Activated CD4-positive, alpha-beta T cell treated with anti-CD3 and anti-CD28 coated beads, Interleukin-2, amount 50 U/mL, for 24 hours (primary cell): ENCODE measurements at places on chromosomes 3 and 15.

- DNase-seq: no peak
These were observed 45.7 kb downstream of the B3GNT5 start for GRCh38 chr3:183298701-183299153.

- no peak for DNase-seq
These were observed 27.1 kb upstream of the LAMP3 start for GRCh38 chr3:183189641-183190040.

DNA sequence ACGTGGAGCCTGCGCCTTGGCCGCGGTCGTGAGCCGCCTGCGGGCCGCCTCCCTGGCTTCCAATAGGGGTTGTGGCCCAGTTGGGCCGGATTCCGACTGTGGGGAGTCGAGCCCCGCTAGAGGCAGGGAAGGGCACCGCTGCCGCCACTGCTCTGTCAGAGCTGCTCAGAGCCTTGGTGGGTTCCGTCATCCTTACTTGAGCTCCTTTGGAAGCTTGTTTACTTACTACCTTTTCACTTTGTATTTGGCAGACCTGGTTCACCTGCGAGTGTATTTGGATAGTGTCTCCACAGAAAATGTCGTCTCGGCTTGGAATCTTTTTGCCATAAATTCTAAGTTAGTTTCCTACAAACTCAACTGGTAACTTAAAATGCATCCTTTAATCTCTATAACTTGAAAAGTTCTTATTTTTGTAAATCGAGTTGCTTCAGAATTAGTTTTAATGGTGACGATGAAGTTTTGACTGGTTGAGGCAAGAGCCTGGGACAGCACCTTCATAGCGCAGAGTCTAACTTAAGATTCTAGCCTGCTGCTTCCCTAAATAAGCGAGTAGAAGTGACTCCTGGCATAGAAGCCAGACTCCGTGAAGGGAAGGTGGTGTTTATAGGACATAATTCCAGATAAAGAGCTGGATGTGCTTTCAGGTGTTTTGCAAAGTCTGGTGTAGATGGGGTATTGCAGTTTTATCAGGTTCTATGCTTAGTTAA, 800 bp downstream of the DAG1 start:
- peak; percentile 28 for DNase-seq

GRCh38 chr3:193819117-193820010, 226.4 kb downstream of the OPA1 start:
- no peak for DNase-seq

DNA sequence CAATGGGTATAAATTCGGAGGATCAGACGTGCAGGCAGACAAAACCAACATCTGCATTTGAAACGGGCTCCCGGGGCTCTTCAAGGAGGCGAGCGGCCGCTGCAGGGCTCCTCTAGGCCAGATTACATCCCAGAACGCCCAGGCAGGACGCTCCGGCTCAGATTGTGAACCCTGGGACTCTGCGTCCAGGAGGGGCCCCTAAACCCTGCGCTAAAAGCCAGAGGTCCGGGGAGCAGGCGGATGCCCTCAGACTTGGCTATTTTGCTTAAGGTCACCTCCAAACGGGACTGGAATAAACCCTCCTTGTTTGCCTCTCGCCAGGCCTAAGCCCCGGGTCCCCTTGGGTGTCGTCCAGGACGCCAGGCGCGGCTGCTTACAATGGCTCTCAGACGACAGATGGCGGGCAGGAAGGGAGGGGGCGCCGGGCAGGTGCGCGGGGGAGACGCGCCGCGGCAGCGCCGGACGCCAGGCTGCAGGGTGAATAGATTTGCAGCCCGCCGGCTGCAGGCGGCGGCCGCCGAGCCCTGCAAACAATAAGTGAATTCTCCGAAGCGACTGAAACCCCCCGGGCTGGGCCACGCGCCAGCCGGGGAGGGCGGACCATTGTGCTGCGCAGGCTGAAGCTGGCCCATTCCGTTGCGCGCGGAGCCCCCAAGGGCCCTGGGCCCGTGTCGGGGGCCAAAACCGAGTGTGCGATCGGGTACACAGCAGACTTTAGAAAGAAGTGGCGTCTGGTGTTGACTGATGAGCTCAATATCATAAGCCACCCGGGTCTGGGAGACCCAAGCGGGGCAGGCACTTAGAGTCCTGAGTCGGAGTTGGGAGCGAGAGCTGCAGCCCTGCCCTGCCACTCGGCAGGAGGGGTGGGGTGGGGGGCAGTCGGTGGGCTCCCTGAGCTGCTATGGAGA, 32.3 kb upstream of the AMOTL2 start:
- DNase-seq: no peak

DNA sequence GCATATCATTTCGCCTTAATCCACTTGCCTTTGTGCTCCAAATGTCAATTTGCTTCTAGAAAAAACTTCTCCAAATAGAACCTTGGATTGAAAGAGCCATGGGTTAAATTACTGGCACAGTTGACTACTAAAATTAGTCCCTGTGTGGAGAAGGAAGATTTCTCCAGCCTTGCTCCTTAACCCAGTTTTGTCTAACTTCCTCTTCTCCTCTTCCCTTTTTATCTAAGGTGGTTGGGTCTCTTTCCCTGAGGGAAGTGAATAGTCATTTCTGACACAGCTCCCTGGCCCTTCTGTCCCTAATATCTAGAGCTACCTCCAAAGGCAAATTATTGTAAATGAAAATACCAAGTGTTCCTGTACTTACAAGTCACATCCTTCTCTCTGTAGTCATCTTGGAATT, 527.9 kb upstream of the TBL1XR1 start:
- DNase-seq: no peak

DNA sequence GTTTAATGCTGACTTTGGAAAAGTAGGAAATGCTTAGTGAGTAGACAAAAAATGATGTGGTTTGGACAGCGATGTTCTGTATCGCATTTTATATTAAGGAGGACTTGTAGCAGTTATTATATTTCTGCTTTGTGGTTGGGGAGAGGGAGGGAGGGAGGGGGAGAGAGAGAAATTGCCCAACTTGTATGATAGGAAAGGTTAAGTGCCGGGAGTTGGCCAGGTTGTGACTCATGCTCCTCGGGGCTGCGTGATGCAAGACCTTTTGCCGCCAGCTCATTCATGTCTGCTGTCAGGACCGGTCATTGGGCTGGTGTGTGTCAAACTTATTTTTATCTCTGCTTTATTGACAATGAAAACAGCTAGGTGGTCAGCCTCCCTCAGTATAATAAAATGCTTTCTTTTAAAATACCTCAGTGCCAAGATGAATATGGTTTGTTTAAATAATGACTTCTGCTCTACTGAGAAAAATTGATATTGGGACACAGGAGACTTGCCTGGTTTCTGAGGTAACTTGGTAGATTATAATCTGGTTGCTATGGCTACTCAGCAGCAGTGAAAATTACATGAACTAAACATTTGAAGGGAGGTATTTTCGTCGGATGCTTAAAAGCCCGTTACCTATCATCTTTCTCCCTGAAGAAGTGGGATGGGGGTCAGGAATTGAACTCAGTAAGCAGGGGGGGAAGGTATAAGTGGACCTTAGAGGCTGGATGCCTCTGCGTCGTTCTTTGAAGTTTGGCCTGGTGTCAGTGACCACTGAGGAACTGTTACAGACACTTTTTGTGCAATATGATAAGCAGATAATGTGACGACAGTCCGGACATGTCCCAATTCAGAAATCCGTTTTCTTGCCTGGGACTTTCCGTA, 90.7 kb downstream of the FNDC3B start:
- DNase-seq: peak; percentile 29

DNA sequence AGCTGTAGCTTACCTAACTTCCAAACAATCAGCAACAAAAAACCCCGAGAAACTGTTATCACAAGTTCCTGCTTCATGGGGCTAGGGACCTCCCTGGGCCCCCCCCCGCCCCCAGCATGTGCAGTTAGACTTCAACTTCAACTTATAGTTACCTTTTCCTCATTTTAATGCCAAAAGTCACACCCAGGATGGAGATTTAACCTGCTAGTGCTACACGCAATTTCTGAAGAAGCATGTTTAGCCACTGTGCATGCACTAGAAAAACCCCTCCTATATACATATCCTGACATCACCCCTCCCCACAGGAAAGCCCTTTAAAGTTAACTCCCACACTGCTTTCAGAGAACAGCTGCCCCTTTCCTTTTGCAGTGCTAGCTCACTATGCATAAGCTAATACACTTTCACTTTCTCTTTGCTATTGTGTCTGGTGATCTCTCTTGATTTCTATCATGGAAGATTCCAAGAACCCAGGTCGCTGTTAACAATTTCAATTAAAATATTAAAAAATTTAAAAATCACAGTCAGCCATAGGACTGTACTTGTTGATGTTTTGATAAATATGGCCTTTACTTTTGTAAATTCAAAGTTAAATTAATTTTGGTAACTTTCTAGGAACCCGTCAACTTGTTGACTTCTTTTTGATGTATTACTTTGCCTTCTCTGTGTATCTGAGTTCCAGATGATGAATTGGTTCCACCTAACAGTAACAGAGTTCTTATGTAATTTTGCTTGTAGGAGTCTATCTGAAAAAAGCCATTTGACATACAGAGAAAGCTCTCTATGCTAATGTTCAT, 75.2 kb upstream of the ACAD9 start:
- peak; percentile 80 for DNase-seq

GRCh38 chr3:37543666-37544065, 318.0 kb upstream of the CTDSPL start:
- DNase-seq: no peak

GRCh38 chr15:58125333-58125732, 12.8 kb upstream of the AQP9 start:
- no peak for DNase-seq

DNA sequence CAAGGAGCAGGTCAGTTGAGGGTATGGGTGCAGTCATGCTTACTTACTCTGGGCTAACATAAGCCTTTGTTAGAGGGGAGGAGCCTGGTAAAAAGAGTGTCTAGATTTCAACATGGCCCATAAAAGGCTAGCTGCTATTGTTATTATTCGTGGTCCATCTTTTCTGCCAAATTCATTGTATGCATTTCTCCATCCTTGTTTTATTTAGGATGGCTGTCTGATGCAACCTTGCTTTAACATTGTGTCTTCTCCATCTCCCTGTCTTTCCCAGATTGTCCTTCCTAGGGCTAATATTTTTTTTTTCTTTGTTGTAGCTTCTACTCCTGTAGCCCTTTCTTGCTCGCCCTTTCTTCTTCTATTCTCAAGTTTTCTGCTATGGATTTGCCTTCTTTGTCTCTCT, 12.6 kb downstream of the RBMS3 start:
- DNase-seq: no peak

DNA sequence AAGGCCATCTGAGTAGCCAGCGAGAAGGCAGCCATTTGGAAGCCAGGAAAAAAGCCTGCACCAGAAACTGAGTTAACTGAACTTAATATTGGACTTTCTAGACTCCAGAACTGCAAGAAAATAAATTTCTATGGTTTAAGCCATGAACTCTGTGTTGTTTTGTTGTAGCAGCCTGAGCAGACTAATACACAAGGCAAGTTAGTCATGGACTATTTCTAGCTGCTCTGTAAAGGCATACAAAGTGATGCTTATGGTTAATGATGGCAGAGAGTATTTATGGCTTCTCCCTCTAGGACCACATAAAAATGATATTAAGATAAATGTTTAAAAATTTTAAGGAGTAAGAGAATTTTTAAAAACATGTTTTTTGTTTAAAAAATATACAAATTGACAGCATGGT, 37.1 kb downstream of the PROS1 start:
- no peak for DNase-seq

- no peak for DNase-seq
These were observed 14.8 kb downstream of the SKIL start for GRCh38 chr3:170372190-170372879.

GRCh38 chr15:77528290-77528967, 104.3 kb downstream of the LINGO1 start:
- no peak for DNase-seq

GRCh38 chr3:127217596-127218453, 24.9 kb downstream of the PRR23E start:
- no peak for DNase-seq

DNA sequence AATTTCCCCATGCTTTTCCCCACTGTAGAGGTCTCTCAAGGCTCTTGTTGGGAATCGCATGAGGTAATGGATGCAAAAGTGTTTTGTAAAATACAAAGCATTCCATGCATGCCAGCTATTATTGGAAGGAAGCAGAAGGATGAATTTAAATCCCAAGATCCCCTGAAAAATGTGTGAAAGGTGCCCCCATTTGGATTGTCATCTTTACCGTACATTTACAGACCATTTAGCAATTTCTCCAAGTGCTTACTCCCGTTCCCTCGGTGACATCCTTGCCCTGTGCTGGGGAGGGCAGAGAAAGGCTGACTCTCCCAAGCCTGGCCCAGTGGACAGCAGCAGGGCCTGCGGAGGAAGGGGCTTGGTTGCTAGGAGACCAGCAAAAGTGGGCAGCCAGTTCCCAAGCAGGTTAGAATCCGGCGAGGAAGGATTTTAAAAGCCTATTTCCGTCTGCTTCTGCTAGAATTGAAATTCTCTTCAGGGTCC, 31.1 kb upstream of the NEO1 start:
- DNase-seq: no peak

- no peak for DNase-seq
These were observed 41.1 kb downstream of the VGLL3 start for GRCh38 chr3:86949850-86950249.

DNA sequence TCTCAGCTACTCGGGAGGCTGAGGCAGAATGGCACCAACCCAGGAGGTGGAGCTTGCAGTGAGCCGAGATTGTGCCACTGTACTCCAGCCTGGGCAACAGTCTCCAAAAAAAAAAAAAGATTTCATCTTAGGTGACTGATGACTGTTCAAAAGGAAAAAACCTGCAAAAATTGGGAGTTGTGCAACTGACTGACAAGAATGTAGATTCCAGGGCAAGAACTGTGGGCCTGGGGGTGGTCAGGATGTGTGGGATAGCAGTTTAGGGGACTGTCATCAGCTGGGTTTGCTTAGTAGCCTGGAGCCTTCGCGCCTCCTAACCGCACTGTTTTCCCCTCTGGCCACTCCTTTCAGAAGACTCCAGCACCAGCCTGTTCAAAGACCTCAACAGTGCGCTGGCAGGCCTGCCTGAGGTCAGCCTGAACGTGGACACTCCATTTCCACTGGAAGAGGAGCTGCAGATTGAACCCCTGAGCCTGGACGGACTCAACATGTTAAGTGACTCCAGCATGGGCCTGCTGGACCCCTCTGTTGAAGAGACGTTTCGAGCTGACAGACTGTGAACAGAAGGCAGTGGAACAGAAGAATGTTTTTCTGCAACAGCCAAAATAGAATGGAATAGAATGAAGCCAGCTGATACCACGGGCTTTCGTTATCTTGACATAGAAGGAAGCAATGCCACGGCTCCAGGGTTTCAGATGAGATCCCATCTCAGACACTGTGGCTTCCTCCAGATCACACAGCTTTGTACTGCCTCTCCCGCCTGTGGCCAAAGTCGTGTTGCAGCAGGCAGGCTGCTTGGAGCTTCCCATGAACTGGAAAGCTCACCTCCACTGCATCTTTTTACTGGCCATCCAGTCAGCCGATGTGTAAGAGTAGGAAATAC, 75.3 kb upstream of the BLM start:
- DNase-seq: no peak
